NCI-H1417 treated with DMSO at 0.1 percent for 48 hours (cell line): ENCODE measurements at places on chromosomes 6 and 20.

DNA sequence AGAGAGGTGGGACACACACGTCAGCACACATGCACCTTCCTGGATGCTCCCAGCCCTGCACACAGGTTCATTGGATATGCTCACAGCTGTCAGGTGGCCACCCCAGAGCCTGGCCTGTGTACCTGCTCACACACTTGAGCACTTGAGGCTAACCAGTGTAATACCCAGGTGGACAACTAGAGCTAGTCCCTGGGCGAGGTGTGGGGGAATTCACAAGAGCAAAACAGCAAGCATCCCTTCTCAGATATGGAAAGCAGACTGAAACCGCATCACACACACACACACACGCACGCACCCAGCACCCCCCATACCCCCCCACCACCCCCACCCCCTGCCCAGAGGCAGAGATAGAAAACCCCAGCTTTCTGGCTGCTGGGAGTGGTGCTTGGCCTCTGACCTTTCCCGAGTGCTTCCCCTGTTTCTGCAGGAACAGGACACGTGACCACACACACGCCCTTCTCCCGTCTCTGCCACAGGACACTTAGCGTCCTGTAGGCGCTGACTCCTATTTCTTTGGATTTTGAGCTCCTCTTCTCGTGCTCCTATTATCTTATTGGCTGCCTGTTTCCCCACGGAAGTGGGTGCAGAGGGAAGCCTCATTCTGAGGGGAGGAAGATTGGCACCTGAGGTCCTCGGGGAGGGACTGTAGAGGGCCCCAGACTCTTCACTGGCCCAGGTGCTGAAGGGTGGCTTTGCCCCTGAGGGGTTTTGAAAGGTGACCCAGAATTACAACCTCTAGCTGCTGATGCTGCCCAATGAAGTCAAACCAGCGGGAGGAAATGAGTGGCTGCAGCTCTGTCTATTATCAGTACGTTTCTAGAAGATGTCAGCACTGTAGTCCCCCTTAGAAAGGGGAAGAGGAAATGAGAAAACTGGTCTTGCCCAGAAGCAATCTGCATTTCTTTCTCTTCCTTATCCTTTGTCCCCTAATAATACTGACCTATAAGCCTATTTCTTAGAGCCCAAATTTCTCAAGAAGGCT, 65.8 kb downstream of the SYTL3 start:
- DNase-seq, result no peak

DNA sequence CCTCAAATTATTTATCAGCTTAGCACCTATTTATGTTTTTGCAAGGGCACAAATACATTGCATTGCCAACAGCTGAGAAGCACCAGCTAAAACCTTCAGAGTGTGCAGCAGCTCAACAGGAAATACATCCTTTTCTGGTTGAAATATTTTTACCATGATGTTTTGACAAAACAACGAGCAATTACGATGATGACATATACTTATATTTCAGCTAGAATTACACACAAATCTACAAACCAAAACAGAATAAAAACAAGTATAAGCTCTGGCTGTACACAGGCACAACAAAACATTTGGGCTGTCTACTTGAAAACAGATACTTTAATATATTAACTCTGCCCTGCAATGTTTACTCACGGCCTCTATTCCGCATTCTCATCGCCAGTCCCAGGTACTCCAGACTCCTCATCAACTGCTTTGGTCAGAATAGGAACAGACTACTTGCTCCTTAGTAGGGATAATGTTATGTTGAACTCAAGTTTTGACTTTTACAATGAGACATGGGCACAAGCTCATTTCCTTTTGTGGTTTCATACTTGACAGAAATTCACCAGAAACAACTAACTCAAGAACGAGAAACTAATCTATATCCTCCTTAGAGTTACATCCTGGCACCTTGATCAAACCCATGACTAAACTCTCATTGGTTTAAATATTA, 377.6 kb downstream of the ESR1 start:
- no peak for DNase-seq

DNA sequence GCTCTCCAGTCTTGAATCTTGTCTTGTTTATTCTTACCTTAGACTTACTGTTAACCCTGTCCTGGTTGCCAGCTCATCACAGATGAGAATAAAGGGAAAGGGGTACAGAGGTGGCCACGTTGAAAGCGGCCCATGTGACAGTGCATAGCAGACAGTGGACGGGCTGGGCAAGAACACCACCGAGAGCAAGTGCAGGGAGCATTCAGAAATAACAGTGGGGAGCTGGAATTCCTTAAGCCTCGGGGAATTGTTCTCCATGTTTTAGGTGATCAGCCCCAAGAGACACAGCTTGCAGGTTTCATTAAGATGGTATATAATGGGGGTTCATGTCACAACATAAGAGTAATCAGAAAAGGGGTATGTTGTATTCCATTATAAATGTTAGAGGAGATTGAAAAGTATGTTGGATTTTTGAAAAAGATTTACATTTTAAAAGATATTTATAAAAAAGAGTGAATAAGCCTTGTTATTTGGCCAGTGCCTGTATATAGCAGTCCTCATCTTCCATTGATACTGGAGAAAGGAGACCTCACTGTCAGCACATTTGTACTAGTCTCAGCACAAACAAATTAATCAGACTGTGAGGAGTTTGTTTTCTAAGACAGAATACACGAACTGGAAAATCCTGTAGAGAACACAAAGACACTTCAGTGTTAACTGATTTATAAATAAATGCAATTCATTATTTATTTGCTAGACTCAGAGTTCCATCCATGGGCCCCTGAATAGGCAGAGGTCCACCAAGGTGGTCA, 35.4 kb downstream of the VAPB start:
- no peak for DNase-seq

DNA sequence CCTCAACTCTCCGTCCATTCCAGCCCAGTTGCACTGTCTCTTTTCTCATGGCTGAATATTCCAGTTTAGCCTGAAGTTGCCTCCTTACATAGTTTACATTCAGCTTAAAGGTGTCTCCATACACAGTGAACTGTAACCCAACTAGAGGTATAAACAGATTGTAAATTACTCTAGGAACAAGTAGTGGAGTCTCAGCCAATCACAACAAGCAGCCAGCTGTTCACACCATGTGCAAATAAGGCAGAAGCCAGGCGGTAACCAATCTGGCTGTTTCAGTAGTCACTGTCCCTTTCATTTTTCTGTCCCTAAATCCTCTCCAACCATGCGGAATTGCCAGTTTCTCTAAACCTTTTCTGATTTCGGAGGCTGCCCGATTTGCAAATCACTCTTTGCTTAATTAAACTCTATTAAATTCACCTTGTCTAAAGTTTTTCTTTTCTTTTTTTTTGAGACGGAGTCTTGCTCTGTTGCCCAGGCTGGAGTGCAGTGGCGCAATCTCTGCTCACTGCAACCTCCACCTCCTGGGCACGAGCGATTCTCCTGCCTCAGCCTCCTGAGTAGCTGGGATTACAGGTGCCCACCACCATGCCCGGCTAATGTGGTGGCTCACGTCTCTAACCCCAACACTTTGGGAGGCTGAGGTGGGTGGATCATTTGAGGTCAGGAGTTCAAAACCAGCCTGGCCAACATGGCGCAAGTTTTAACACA, 37.6 kb upstream of the GFOD1 start:
- DNase-seq, result no peak

DNA sequence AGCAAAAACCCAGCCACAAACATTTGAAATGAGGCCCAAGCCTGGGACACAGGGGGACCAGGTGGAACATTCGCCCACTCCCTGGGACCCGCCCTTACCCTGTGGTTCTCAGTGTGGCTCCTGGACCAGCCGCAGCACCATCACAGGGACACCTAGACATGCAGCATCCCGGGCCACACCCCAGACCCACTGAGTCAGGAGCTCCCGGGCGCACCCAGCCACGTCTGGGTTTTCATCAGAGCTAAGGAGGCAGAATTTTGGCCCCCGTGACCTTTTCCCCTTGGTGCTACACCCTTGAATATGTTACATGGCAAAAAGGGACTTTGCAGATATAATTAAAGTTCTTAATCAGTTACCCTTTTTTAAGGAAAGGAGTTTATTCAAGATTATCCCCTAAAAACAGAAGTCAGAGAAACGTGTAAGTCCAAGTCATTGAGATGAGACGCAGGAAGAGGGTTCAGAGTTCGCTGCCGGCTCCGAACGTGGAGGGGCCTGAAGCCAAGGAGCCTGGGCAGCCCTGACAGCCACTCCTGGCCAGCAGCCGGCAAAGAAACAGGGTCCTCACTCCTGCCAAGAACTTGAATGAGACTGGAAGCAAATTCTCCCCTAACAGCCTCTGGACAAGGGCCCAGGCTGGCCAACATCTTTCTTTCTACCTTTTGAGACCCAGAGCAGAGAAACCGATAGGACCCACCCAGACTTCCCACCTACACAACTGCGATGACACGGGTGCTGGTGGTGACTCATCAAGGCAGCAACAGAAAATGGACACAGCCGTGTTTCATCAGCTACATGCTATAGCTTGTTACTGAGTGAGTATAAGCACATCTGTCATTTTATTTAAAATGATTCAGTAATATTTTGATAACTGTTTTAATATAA, 25.3 kb downstream of the BFSP1 start:
- DNase-seq, result no peak

GRCh38 chr20:10846766-10847165, 173.0 kb upstream of the JAG1 start:
- DNase-seq, result no peak

DNA sequence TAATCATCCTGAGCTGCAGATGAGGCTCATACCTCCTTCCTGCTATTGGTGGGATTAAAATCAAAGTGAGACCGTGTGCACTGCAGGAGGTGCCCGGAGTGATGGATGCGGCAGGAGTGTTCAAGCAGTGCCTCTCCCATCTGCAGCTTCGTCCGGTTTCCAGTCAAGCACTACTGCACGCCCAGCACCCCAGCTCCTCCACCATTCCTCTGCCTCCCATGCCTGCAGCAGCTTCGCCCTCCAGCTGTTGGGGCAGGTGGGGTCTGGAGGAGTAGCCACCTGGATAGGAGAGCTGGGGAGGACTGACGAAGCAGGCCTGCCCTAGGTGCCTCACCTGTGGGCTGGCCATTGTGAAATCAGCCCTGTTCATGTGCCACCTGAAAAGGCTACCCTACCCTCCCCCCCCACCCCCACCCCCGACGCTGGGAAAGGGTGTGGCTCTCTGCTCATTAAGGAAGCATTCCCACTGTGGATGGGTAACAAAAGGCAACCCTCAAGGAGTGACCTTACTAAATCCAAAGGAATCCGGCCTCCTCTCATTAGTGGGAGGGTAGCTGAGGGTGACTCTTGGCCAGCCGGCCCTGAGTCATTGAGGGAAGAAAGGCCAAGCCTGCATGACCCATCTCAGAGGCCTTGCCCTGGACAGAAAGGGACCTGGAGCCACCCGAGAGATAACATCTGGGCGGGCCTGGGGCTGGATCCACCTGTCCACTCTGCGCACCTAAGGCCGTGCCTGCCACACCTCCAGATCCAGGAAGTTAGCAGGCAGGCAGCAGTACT, 115.9 kb upstream of the ARMC2 start:
- DNase-seq, result no peak

- no peak for DNase-seq
Observed at GRCh38 chr6:164690702-164691500, 618.5 kb downstream of the C6orf118 start.

DNA sequence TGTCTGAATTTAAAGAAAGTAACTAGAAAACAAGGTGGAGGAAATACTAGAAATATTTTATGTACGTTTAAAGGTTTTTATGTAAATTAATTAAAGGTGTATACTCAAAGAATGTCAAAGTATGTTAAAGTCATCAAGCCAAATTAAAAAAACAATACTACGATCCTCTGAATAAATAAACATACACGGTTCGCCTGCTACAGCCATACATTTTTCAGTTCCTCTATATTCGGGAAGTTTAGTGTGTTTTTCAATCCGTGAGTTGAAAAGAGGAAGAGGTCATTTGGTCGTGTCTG, 626 bp downstream of the STX7 start:
- DNase-seq, result no peak

DNA sequence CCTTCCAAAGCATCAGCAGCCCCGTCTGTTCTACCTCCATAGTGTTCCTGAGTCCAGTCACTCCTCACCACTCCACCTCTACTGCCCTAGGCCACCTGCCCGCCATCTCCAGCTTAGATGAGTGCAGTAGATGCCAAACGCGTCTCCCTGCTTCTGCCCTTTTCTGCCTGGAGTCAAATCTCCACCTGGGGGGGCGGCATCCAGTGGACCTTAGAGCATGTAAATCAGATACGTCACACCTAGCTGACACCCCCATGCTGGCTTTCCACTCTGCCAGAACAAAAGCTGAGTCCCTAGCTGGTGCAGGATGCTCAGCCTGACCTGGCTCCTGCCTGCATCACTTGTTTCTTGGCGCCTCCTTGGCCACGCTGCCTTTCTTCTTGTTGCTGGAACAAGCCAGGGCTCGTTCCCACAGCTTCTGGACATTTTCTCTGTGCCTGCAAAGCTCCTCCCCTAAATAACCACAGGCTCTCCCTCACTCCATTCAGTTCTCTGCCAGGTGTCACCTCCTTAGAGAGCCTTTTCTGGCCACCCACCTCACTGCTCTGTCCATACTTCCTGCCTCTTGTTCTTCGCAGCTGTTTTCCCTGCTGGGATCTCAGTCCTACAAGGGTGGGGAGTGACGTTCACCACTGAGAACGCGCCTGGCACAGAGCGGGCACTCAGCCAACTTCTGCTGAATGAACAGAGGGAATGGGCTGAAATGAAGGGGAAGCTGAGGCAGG, 5.8 kb downstream of the DDR1 start:
- no peak for DNase-seq

- no peak for DNase-seq
Observed at GRCh38 chr6:166297606-166298005, 10.6 kb downstream of the PRR18 start.

GRCh38 chr6:1527073-1527457, 82.7 kb upstream of the FOXC1 start:
- DNase-seq, result no peak

DNA sequence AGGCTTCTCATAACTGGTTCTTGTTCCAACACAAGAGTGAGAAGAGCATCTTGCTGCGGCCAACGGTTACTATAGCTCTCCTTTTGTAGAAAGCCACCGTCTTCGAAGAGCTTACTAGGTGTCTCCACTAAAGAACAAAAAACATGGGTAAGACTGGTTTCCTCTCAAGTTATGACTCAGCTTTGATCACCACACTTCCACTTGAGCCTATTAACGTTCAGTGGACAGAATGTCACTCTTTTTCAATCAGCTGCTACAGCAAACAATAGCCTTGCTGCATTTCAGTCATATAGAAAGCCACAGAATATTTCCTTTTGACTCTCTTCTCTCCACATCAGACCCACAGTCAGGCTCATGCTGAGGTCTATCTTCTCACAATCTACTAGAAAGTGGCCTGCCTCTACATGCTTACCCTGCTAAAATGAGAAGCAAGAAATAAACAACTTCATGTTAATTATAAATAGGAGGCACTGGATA, 243.5 kb upstream of the PREP start:
- no peak for DNase-seq

- DNase-seq, result no peak
Observed at GRCh38 chr6:14660806-14661579, 543.4 kb downstream of the CD83 start.

GRCh38 chr6:24537771-24538385, 43.1 kb downstream of the ALDH5A1 start:
- no peak for DNase-seq

- no peak for DNase-seq
Observed at GRCh38 chr6:437037-437392, 45.5 kb downstream of the IRF4 start.
